Stromal cell of bone marrow (primary cell): ENCODE measurements at places on chromosomes 13 and 19.

DNA sequence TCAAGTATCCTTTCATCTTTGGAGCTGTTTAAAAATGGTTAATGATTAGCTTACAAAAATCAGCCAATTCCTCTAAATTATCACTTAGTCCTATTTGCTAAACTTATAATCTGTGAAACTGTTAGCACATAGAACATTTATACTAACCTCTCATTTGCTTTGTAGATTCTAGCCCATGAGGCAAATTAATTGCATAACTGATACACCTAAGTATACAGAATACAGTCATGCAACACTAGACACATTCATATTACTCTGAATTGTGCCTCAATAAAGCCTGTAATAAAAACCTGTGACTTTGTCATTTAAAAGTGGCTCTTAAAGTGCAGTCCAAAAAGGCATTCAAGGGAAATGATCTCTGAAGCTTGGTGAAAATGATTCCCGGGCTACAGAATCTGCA is 21.0 kb downstream of the SERPINE3 start:
- no peak for DNase-seq

DNA sequence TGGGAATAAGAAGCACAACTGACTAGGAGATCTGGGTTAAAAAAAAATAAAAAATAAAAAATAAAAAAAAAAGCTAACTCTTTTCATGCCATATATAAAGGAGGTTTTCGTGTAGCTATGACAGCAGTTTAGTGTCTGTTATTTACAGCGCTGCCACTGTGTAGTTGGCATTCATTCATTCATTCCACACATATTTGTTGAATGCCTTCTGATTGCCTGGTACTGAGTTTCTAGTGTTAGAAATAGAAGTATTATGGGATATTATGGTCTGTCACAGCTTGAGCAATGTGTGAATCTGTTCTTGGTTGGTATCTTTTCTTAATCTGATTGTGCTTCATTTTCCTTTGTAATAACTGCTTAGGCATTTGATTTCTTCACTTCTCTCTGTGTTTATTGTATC is 237.4 kb downstream of the NBEA start:
- no peak for DNase-seq

GRCh38 chr19:19356901-19357566 is 36.4 kb downstream of the MAU2 start:
- DNase-seq = no peak

- no peak for DNase-seq
These were observed 175.6 kb downstream of the SHISA2 start for GRCh38 chr13:25876247-25876646.

DNA sequence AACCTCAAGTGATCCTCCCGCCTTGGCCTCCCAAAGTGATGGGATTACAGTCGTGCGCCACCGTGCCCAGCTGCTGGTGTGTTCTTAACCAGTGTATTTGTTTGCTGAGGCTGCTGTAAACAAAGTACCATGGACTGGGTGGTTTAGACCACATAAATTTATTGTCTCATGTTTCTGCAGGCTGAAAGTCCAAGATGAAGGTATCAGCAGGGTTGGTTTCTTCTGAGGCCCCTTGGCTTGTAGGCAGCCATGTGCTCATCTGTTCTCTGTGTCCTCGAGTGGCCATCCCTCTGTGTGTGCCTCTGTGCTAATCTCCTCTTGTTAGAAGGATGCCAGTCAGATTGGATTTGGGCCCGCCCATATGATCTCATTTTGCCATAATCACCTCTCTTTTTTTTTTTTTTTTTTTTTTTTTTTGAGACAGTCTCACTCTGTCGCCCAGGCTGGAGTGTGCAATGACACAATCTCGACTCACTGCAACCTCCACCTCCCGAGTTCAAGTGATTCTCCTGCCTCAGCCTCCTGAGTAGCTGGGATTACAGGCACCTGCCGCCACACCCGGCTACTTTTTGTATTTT is 31.8 kb downstream of the PEX11G start:
- DNase-seq = no peak

DNA sequence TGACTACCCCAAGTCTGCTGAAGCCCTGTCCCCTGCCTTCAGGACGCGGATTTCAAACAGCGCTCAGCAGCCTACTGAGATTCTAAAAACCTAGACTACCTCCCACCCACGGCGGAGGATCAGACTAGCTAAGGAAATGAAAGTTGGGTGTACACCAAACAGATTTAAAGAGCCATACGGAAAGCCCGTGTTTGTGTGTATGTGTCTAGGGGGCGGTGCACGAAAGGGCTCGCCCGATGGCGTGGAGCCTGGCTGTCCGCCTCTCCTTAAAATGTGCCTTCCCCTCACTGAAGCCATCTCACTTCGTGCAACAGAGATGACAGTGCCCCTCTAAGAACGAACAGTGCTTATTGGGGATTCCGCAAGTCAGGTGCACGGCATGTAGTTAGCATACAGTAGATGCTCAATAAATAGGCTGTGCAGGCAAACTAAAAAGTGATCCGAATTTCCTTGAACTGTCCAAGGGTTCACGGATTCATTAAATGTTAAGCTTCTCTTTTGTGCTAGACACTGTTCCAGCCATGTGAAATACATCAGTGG is 639 bp downstream of the LENG1 start:
- no peak for DNase-seq

DNA sequence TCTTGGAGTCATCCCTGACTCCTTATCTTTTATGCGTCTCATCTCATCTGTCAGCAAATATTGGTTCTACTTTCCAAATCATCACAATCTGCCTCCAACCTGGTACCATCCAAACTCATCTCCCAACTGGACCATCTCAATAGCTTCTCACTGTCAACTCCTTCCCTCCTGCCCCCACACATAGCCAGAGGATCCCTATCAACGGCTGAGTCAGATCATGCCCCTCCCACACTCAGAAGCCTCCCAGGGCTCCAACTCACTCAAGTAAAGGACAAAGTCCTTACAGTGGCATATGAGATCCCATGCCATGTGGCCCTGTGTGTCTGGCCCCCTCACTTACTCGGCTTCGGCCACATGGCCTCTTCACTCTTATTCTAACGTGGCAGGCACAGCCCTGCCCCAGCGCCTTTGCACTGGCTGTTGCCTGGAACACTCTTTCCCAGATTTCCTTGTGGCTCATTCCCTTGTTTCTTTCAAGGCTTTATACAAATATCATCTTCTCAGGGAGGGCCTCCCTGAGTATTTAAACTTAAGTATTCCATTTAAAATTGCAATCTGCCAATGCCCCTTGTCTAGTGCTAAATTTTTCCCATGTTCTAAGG is 4.3 kb downstream of the SPRED3 start:
- DNase-seq = no peak

- peak; percentile 94 for DNase-seq
These were observed 136.8 kb downstream of the DCLK1 start for GRCh38 chr13:35994131-35994966.

GRCh38 chr19:50461066-50461875 is 15.0 kb upstream of the EMC10 start:
- DNase-seq = peak; percentile 35

GRCh38 chr13:76741046-76741445 is 145.2 kb downstream of the KCTD12 start:
- DNase-seq = no peak

GRCh38 chr19:51094696-51095279 is 12.1 kb upstream of the KLK14 start:
- DNase-seq = no peak

DNA sequence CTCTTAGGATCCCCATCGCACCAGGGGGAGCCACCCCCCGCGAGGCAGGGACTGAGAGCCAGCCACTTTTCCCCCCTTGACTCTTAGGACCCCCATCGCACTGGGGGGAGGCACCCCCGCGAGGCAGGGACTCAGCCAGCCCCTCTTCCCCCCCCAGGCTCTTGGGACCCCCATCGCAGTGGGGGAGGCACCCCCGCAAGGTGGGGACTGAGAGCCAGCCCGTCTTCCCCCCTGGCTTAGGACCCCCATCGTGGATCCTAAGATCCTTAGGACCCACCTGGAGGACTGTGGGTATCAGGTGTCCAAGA is 365.2 kb upstream of the SPRY2 start:
- no peak for DNase-seq

DNA sequence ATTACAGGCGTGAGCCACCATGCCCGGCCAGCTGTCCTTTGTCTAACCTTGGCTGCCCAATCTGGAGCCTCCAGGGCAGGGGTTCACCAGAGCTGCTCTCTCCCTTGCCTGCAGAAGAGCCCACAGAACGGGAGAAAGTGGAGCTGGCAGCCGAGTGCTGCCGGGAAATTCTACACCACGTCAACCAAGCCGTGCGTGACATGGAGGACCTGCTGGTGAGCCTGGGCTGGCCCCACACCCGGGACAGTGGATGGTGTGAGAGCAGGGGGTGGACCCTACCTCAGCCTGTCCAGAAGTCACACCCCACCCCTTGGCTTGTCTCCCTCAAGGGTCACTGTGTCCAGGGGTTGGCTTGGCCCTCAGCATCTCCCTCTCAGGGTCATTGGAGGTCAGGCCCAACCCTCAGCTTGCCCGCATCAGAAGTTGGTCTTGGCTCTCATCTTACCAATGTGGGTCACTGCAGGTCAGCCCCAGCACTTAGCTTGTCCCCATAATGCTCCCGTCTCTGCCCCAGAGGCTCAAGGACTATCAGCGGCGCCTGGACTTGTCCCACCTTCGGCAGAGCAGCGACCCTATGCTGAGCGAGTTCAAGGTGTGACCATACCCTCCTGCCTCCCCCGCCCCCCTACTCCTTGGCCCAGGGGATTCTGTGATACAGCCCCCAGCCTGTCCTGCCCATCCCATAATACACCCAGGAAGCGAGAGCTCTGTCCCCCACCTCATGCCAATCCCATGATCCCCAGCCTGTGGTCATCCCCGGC is 20.4 kb downstream of the ARHGEF1 start:
- DNase-seq = no peak

- DNase-seq = no peak
These were observed 29.6 kb downstream of the ACSBG2 start for GRCh38 chr19:6164906-6165531.

- DNase-seq = no peak
These were observed 14.1 kb downstream of the ZNF429 start for GRCh38 chr19:21519488-21519887.

GRCh38 chr13:29411481-29411880 is 184.0 kb downstream of the SLC7A1 start:
- no peak for DNase-seq

GRCh38 chr19:23916991-23917390 is 2.3 kb downstream of the ZNF726 start:
- DNase-seq = no peak

DNA sequence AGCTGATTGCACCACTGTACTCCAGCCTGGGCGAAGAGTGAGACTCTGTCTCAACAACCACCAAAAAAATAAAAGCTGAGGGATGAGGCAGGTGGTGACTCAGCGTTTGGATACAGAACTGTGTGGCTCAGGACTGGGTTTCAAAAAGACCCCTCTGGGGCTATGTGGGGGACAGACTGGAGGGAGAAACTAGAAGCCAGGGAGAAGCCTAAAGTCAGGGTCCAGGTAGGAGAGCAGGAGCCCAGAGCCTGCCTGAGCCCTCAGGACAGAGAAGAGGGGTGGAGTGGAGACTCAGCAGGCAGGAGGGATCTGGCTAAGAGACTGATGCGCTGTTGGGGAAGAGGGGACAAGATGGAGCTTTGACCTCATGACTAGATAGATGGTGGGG is 1.8 kb upstream of the CD37 start:
- DNase-seq = no peak

DNA sequence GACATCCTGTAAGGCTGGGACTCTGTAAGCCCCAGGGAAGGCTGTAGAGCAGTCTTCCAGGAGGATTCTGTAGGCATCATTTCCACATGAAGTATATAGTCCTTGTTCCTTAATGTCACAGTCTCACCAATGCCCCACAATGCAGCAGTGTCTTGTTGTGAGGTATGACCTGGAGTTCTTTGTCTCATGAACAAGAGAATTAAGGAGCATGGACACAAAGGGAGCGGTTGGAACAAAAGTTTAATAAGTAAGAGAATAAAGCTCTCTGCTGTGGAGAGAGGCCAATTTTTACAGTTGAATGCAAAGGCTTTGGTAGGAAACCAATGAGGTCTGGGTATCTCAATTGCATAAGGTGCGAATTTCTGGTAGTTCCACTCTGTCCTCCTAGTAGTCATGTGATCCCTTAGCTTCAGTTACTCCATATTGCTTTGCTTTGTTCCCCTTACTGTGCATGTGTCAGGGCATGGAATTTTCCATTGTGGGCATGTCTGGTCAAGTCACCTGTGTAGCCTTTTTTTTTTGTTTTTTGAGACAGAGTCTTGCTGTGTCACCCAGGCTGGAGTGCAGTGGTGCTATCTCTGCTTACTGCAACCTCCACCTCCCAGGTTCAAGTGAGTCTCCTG is 124.3 kb upstream of the TMTC4 start:
- DNase-seq = no peak

DNA sequence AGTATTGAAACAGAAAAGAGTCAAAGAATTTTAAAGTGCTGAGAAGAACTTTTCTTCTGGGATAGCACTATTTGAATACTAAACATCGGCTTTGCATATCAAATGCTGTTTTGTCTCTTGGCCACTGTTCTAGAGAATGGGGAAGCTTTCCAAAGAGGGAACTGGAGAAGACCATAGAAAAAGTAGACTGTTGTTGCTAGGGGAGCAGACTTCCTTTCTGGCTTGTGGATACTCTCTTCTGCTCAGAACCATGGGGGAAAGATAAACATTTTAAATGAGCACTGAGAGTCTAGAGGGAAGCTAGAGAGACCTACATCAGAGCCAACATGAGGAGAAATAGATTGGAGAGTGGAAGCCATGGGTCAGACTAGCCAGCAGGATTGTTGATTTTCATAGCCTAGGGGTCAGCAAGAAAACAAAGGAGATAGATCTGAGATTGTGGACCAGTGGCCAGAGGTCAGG is 315.7 kb downstream of the KCTD12 start:
- no peak for DNase-seq

GRCh38 chr13:93364166-93364565 is 137.6 kb downstream of the GPC6 start:
- DNase-seq = no peak

- no peak for DNase-seq
These were observed 211.8 kb upstream of the SOX1 start for GRCh38 chr13:111855191-111855590.

GRCh38 chr19:48813123-48813913 is 2.5 kb upstream of the BCAT2 start:
- no peak for DNase-seq

DNA sequence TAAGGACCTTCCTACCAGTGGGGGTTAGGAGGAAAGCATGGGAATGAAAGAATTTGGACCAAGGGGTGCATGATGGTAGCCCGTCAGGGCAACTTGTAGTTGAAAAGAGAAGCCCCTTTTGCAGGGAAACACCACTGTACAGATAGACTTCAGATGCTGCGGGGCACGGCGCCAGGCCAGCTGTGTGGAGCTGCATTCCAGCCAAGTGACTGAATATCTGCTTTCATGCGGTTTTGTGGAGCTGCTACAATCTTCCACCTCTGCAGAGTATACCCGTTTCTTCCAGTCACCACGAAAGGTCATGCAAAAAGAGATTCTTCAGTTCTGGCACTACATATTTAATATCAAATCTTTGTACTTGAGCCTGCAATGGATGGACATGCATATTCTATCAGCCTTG is 104.7 kb downstream of the RGCC start:
- no peak for DNase-seq

GRCh38 chr19:55075371-55075998 is at the start of gene EPS8L1:
Gene EPS8L1 (plus strand): TSS chr19:55075869. CDS start chr19:55076445, 576 bp downstream.
- no peak for DNase-seq

- DNase-seq = peak; percentile 53
These were observed 7.9 kb downstream of the SPATA13 start for GRCh38 chr13:24168392-24168750.

- DNase-seq = no peak
These were observed 508.4 kb upstream of the MIR17HG start for GRCh38 chr13:90839061-90839460.

GRCh38 chr13:99295488-99296252 is 11.5 kb downstream of the GPR183 start:
- DNase-seq = no peak

GRCh38 chr19:2529473-2529918 is 53.6 kb downstream of the GADD45B start:
- DNase-seq = peak; percentile 82

- no peak for DNase-seq
These were observed 16.8 kb downstream of the ELL start for GRCh38 chr19:18504886-18505610.
